Panc1 (cell line): ENCODE measurements at places on chromosomes 7 and 10. TPM values are rescaled to one million over a fixed set of nuclear protein-coding genes. Genes with fewer than 3 reads are reported as not detected.
A peak's percentile ranks its signal among the peaks of the same experiment; 100 is the strongest.

DNA sequence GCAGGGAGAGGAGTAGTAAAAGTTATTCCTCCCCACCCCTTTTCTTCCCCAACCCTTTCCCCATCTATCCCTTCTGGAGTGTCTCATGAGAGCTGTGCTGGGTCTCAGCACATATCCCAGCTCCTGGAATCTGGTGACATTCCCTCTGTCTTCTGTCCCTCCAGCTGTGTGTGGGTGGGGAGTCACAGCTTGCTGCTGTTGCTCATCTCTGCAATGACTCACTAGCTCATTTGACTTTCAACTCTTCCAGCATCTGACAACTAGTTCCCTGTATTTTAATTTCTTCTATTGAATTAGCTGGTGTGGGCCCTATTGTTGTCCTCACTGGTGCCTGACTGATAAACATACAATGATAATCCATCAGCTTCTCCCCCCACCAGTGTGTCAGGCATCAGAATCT lies 198.9 kb upstream of the AUTS2 start:
- no peak for DNase-seq

- no peak for DNase-seq
Observed at GRCh38 chr7:47957156-47957555, 8.9 kb upstream of the PKD1L1 start.

- DNase-seq: no peak
Observed at GRCh38 chr10:114908896-114909295, 29.1 kb upstream of the TRUB1 start.

The ARL5B gene
- total RNA-seq: 12.2 TPM

GRCh38 chr10:1559761-1560160 lies 177.6 kb downstream of the ADARB2 start:
- no peak for DNase-seq

The CYP2C9 gene
- total RNA-seq: 0.41 TPM

The ERVW-1 gene
- not detected for total RNA-seq

The ANXA8 gene
- total RNA-seq: 0.72 TPM

- no peak for DNase-seq
Observed at GRCh38 chr7:85081846-85082245, 105.0 kb downstream of the SEMA3D start.

DNA sequence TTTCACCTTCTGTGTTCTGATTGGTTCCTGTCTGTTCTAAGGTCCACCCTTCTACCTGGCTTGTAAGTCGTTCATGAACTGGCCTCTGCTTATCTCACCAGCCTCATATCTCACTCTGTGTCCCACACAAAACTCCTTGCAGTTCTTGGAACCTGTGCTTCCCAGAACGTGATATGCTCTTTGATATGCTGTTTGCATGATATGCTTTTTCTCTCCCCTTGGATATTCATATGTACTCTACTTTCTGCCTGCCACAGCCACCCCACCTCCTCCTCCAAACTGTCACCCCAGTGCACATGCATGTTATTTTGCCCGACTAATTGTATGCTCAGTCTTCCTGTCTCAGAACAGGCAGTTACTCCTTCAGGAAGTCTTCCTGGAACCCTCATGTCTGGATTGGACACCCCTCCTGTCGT lies 1.9 kb upstream of the ITPRIP start:
- no peak for DNase-seq

DNA sequence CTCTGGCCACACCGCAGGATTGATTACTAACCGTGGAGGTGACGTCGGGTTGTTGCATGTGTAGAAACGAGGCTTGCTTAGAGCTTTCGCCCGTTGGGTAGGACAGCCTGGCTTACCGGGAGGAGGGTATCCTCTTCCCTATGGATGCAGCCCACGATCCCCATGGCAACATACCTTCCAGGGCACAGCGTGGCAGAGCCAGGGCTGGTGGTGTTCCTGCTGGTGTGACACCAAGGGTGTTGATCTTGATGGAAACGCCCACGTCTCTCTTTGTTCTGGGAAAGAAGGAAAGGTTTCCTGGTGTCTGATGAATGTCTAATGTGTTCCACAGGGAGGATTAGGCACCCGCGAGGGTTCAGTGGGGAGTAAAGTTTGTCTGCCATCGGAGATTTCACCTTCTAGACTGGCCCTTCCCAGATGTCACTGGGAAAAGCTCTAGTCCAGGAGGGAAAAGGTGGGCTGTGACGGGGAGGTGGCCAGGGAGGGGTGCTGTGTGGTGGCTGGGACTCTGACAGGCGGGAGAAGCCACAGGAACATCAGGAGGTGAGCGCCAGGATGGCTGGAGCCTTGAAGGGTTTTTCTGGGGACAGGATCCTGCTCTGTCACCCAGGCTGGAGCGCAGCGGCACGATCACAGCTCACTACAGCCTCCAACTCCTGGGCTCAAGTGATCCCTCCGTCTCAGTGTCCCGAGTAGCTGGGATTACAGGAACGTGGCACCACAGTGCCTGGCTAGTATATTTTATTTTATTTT lies 102.1 kb downstream of the CUX1 start:
- no peak for DNase-seq

DNA sequence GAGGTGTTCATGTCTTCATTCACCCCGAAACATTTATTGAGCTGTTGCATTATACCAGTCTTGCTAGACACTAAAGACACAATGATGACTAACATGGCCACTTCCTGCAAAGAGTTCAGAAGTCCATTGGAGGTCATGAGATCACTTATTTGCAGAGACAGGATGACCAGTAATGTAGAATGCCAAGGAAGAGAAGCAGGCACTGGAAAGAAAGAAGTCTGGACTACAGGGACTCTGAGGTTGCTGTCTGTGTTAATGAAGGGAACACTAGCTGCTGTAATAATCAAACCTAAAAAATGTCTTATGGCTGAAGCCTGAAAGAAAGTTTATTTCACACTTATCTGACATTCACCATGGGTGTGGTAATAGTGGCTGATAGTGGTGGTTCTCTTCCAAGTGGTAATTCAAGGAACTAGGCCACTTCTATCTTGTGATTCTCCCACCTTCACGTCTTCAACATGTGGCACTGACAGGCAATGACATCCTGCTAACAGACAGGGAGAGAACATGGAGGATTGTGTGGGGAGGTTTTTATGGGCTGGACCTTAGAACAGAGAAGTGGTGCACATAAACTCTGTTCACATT lies 89.2 kb upstream of the MKLN1 start:
- no peak for DNase-seq

DNA sequence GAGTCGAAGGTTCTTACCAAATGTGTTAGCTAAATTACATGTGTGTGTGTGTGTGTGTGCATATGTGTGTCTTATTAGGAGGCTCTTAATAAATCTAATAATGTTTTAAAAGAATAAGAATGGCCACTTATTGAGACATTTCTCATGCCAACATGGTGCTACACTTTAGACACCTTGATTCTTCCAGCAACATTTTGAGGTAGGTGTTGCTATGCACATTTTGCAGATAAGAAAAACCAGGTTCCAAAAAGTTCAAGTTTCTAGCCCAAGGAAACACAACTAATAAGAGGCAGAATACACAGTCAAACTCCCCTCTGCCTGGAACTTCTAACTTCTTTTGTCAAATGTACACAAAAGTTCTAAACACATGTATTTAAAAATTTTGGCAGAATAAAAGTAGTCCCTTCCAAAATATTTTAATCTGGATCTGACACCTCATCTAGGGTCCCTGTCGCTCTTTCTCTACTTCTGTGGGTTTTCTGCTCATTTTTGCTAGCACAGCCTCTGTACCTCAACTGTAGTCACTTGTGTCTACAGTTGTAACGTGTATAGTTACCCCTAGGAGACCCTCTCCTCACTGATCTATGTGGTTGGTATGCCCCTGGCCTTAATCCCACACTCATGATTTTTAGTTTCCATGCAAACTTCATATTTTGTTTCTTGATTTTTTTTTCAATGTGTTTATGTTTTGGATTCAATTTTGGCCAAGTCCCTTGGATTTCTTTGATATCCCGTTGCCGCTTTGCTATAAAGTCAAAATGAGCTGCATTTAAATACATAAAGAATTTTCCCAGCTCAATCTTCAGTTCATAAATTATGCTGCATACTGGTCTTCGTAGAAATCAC lies 4.3 kb downstream of the ANKRD1 start:
- no peak for DNase-seq

The C10orf105 gene
- not detected for total RNA-seq

- DNase-seq: peak; percentile 92
Observed at GRCh38 chr10:102769375-102770107, 25.8 kb downstream of the WBP1L start.

- DNase-seq: no peak
Observed at GRCh38 chr7:85602196-85602595, 415.3 kb upstream of the SEMA3D start.

The ITGB8 gene
- 4.9 TPM for total RNA-seq

The MMP21 gene
- total RNA-seq: not detected

The SUPV3L1 gene
- 65.0 TPM for total RNA-seq

DNA sequence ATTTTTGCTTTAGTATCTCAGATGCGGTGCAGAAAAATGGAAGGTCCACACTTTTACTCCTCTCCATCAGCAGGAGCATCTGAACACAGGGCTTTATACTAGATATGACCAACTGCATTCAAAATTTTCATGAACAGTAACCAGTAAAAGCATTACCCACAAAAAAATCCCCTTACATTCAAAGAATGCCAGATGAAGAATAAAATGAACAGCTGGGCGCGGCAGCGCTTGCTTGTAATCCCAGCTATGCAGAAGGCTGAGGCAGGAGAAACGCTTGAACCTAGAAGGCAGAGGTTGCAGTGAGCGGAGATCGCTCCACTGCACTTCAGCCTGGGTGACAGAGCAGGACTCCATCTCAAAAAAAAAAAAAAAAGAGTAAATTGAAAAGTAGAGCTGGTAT lies 3.1 kb downstream of the SAR1A start:
- no peak for DNase-seq

- DNase-seq: no peak
Observed at GRCh38 chr10:86186633-86187032, 180.0 kb downstream of the GRID1 start.

- no peak for DNase-seq
Observed at GRCh38 chr10:88592381-88592780, 5.8 kb downstream of the LIPJ start.

GRCh38 chr7:14999331-14999730 lies 96.8 kb upstream of the DGKB start:
- DNase-seq: no peak

GRCh38 chr10:79103129-79103528 lies 34.4 kb downstream of the ZMIZ1 start:
- no peak for DNase-seq

- no peak for DNase-seq
Observed at GRCh38 chr10:8054244-8054493, 319 bp upstream of the GATA3 start.

GRCh38 chr10:22646388-22646853 lies 68.0 kb downstream of the PIP4K2A start:
- DNase-seq: no peak

The PHKG1 gene
- 0.67 TPM for total RNA-seq

The KCNIP2 gene
- total RNA-seq: 4.3 TPM

DNA sequence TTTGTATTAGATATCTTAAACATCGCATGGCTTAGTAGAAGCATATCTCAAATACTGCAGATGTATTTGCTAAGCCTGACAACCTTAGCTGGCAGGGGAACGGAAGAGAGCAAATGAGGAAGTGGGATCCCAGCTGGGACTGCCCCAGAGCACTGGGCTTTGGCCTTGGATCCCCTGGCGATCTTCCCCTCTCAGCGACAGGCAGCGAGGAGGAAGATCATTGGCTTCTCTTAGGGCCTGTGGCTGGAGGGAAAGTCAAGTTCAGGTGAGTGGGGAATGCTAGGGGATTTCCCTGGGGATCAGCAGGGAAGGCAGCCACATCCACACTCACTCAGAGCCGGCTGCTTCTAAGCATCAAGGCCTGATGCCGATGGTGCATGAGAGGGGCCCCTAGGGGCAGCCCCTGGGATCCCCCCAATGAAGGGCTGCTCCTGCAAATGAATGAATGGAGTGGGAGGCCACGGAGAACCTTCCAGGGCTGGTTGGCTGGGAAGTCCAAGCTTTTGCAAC lies 42.0 kb downstream of the LYZL2 start:
- no peak for DNase-seq

DNA sequence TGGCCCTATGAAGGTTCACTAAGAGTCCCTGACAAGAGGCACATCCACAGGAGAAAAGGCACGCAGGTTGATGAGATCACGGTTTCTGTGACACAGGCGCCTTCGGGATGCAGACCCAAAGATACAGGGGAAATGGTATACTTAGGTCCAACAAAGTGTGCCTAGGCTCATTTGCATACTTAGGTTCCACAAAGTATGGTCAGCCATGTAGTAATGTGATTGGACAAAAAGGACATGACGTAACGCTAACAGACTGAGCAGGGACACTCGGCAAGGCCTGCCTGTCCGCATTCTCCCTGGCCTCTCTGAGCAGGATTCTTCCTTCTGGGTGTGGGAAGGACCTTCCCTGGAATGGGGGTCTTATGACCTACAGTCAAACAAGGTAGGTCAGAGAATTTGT lies 190.6 kb downstream of the CELF2 start:
- DNase-seq: no peak

GRCh38 chr7:7446616-7447015 lies 89.1 kb downstream of the COL28A1 start:
- no peak for DNase-seq

The CTAGE4 gene
- 5.9 TPM for total RNA-seq

GRCh38 chr10:88781206-88781605 lies 21.3 kb upstream of the LIPM start:
- no peak for DNase-seq

The ZNF438 gene
- 2.0 TPM for total RNA-seq

DNA sequence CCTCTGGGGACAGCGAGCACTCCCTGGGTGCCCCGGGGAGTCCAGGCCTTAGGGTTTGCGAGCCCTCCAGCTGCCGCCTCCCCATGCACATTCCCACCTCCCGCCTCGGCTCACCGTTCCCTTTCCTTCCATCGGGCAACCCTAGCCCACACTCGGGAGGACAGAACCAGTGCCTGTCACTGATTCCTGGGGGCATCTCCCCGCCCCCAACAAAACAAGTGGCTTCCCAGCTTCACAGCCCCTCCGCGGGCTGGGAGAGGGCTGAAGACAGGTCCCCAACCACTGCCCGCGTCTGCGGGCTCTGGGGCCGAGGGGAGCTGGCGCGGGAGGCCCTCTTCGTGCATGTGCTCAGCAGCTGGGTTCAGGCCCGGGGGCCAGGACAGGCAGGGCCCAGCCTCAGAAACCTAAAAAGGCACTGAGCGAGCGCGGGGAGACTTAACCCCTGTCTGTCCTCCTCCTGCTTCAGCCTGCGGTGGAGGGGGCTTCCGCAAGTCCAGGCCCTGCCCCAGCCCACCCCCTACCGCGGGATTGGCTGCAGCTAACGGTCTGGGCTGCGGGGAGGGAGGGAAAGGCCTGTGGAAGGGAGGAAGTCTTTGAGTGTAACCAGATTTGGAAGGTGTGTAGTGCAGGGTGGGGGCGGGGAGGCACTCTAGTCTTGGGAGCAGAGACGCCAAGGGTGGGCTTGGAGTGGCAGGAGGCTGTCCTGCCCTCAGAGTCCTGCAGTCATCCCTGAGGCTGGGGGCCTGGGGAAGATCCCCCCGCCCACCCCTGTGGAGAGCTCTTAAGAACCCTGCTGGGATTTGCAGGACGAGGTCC lies 1.2 kb downstream of the FLNC start:
- DNase-seq: no peak

The CALHM3 gene
- not detected for total RNA-seq
